ENCODE measurements at places on chromosomes 6 and 20. TPM values are rescaled to one million over a fixed set of nuclear protein-coding genes. Genes with fewer than 3 reads are reported as not detected.

DNA sequence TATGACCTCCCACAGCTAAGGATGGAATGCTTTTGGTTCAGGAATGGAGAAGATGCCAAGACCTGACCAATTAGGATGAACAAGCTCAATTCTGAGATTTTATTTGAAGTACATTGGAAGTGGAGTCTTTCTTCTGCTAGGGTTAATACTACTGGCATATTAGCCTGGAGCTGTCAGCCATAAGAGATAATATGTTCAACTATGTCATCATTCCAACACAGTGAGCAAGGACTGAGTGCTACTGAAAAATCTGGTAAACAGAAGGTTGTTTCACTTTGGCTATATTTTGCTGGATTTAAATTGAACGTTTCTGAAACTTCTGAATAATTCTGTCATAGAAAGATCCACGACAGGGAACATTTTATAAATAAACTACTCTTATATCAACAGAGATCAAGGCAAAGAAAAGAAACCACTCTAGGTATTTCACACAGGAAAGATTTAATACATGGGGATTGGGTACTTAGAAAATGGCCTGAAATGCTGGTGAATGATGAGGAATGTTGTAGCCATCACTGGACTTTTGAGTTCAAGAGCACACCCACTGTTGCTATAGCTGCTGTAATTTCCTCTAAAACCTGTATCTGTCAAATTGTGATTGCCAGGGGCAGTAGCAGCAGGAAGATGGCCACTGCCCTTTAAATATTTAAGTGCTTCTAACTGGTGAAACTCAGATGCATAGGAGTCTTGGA lies 200.5 kb downstream of the PLCB4 start:
- H3K4me3 ChIP-seq, result no peak overlapping the region
- no peaks in the 10 kb centered on the region for H3K4me1 ChIP-seq
- H3K27ac ChIP-seq, result no peak overlapping the region

DNA sequence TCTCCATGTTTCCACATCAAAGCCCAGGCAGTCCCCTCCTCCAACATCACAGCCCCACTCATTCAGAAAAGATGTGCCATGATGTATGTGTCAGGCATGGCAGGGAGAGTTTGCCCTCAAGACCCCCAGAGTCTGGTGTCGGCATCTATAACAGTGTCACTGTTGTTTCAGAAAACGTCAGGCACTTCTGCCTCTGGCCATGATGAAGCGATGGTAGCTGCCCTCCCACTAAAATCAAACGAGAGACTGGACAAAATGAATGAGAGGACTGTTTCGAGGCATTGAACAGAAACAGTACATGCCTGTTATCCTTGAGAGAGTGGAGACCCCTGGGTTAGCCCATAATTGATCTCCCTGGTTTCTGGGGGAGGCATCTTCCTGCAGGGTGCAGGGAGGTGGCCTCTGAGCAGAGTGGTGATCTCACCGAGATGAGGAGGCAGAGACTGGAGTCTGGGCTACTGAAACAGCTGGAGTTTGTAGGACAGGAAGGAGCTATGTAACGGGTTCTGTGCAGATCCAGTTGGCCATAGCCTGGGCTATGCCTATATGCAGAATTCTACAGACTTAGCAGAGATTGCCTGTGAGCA lies 144.5 kb downstream of the SYCP2 start:
- H3K27me3 ChIP-seq, result no peaks in the 10 kb centered on the region
- H3K27ac ChIP-seq, result no peak overlapping the region
- no peak overlapping the region for H3K4me3 ChIP-seq

DNA sequence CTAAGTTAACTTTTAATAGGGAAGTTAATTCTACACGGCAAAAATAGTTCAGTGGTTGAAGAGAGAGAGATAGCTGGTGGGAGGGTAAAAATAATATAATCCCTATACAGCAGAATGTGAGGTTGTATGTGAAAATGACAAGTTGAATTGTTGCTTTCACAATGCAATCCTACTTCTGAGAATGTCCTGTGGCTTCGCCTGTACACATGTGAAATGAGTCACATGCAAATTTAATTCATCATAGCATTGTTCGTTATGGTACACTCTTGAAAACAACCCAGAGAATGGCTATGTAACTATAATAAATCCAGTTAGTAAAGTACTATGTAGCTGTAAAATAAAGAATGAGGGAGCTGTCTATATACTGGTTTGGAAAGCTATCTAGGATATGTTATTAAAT lies 46.0 kb upstream of the HINT3 start:
- no peak overlapping the region for H3K27ac ChIP-seq
- H3K4me3 ChIP-seq, result no peak overlapping the region
- H3K36me3 ChIP-seq, result no peaks in the 10 kb centered on the region
- no peak for DNase-seq
- H3K27me3 ChIP-seq, result no peaks in the 10 kb centered on the region

GRCh38 chr20:40579701-40580100 lies 109.3 kb downstream of the MAFB start:
- H3K36me3 ChIP-seq, result no peaks in the 10 kb centered on the region
- H3K27me3 ChIP-seq, result no peaks in the 10 kb centered on the region
- H3K27ac ChIP-seq, result no peak overlapping the region
- no peak overlapping the region for H3K4me3 ChIP-seq
- no peak for DNase-seq
- no peaks in the 10 kb centered on the region for H3K4me1 ChIP-seq

Gene TAF4
- 12.7 TPM for total RNA-seq

Gene ZNF165
- total RNA-seq, result 2.9 TPM

GRCh38 chr20:17562804-17563305 lies 7.0 kb upstream of the DSTN start:
- peak overlapping the region; percentile 61 for H3K27ac ChIP-seq
- peak; percentile 40 for DNase-seq
- H3K4me1 ChIP-seq, result peaks cover 24% of the 10 kb centered on the region
- no peaks in the 10 kb centered on the region for H3K36me3 ChIP-seq
- no peaks in the 10 kb centered on the region for H3K27me3 ChIP-seq

Gene RANBP9
- total RNA-seq, result 14.3 TPM

Gene TAAR9
- not detected for total RNA-seq

Gene PEDS1
- total RNA-seq, result 9.6 TPM

DNA sequence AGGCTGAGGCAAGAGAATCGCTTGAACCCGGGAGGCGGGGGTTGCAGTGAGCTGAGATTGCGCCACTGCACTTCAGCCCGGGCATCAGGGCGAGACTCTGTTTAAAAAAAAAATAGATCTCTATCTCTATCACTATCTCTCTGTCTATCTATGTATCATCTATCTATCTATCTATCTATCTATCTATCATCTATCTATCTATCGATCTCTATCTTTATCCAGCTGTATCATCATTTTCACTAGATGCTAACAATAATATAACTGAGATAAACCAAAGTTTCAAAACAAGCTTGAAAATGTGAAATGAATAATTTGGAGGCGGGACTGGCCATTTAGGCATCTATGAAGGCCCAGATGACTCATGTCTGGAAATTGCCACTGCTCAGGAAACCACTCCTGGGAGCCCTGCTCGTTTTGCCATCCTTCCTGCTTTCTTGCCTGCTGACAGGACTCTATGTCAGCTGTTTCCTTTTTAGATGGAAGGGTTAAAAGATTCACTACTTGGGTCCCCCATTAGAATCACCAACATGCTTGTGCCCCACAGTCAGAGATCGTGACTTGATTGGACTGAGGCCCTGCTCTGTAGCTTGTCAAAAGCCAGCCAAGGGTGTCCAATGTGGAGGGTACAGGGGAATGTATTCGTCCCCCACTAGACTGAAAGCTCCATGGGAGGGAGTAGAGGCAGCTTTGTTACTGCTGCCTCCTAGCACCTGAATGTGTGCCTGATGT lies 61.7 kb downstream of the UTRN start:
- H3K36me3 ChIP-seq, result no peaks in the 10 kb centered on the region
- no peak for DNase-seq
- H3K4me3 ChIP-seq, result no peak overlapping the region
- H3K27me3 ChIP-seq, result no peaks in the 10 kb centered on the region

DNA sequence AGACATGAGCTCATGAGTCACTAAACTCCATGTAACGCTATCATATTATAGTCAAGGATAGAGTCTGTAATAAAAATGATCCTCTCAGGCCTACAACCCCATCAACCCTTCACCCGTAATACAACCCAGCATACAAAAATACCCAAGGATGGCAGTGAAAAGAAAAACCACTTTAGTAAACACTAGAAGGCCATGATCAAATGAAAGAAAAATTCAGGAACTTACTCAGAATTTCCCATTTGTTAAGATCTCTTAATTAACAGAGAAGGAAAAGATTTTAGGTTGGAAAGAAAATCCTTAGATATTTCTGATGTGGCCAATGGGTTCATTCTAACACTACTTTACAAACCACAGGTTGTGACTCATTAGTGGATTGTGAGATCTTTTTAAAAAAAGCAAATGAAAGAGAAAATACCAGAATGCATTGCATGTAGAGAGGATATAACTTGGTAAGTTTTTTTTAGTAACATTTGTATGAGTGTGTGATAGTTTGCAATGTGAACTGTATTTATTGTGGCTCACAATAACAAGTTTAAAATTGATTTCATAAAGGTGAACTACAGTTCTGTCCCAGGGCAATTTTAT lies 8.0 kb upstream of the UBE2J1 start:
- no peak for DNase-seq
- no peaks in the 10 kb centered on the region for H3K27me3 ChIP-seq
- no peak overlapping the region for H3K4me3 ChIP-seq
- H3K27ac ChIP-seq, result no peak overlapping the region
- H3K36me3 ChIP-seq, result no peaks in the 10 kb centered on the region
- H3K4me1 ChIP-seq, result no peaks in the 10 kb centered on the region

GRCh38 chr6:16329233-16329632 lies 90.8 kb downstream of the GMPR start:
- no peaks in the 10 kb centered on the region for H3K27me3 ChIP-seq
- H3K27ac ChIP-seq, result no peak overlapping the region
- peaks cover 8% of the 10 kb centered on the region for H3K4me1 ChIP-seq
- peaks cover 10% of the 10 kb centered on the region for H3K36me3 ChIP-seq

Gene TMC2
- 0.26 TPM for total RNA-seq

DNA sequence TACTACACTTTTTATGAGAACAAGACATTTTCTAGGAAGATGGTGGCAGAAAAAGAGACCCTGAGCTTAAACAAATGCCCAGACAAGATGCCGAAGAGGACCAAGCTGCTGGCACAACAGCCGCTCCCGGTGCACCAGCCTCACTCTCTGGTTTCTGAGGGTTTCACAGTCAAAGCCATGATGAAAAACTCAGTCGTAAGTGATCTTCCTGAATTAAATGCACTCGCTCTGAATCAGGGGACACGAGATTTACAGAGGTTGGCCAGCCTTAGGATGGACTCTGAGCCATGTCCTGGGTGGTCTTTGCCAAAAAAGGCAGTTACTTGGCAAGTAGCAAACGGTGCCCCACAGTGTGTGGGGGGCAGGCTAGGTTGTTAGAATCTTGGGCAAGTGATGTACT lies 423 bp downstream of the PACRG start:
- H3K36me3 ChIP-seq, result no peaks in the 10 kb centered on the region
- H3K27me3 ChIP-seq, result no peaks in the 10 kb centered on the region
- H3K27ac ChIP-seq, result peak overlapping the region; percentile 95
- no peak overlapping the region for H3K4me3 ChIP-seq
- DNase-seq, result no peak

Gene SMOC2
- total RNA-seq, result 31.4 TPM

- H3K27me3 ChIP-seq, result no peaks in the 10 kb centered on the region
- no peak for DNase-seq
- H3K4me1 ChIP-seq, result no peaks in the 10 kb centered on the region
- no peaks in the 10 kb centered on the region for H3K36me3 ChIP-seq
Observed at GRCh38 chr6:72151742-72152141, 265.4 kb downstream of the RIMS1 start.

Gene OXT
- total RNA-seq, result not detected

GRCh38 chr6:156876302-156876701 lies 99.1 kb downstream of the ARID1B start:
- H3K27ac ChIP-seq, result no peak overlapping the region
- H3K4me1 ChIP-seq, result peaks cover 44% of the 10 kb centered on the region
- no peak overlapping the region for H3K4me3 ChIP-seq

Gene LY6G6C
- not detected for total RNA-seq

GRCh38 chr20:14865169-14865568 lies 527.8 kb upstream of the FLRT3 start:
- no peaks in the 10 kb centered on the region for H3K27me3 ChIP-seq
- H3K4me1 ChIP-seq, result no peaks in the 10 kb centered on the region
- no peak for DNase-seq
- H3K36me3 ChIP-seq, result no peaks in the 10 kb centered on the region

GRCh38 chr20:16926626-16927430 lies 178.7 kb downstream of the OTOR start:
- no peaks in the 10 kb centered on the region for H3K36me3 ChIP-seq
- no peak for DNase-seq
- H3K4me1 ChIP-seq, result no peaks in the 10 kb centered on the region
- no peaks in the 10 kb centered on the region for H3K27me3 ChIP-seq
- H3K4me3 ChIP-seq, result no peak overlapping the region

GRCh38 chr6:35831257-35832007 lies 26.3 kb downstream of the LHFPL5 start:
- H3K4me3 ChIP-seq, result no peak overlapping the region
- H3K36me3 ChIP-seq, result no peaks in the 10 kb centered on the region
- DNase-seq, result no peak
- H3K27me3 ChIP-seq, result no peaks in the 10 kb centered on the region
- H3K4me1 ChIP-seq, result peaks cover 23% of the 10 kb centered on the region

DNA sequence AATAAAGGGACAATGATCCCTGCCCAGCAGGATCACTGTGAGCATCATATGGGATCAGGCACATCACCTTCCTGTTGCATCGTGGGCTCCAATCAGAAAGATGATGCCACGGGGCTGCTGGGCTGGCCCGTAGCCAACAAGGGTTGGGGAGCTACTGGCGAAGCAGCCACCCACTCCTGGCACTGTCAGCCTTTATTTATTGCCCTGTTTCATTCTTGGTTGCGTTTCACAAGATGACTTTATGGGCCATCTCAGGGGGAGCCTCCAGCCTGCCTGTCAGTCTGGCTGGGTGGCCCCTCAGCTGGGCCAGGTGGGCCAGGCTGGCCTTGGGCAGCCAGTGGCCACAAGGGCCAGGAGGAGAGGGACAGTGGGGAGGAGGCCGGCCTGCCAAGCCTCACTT lies 17.3 kb downstream of the VSTM2L start:
- no peak for DNase-seq
- no peak overlapping the region for H3K4me3 ChIP-seq
- H3K27me3 ChIP-seq, result no peaks in the 10 kb centered on the region
- peaks cover 8% of the 10 kb centered on the region for H3K4me1 ChIP-seq
- H3K36me3 ChIP-seq, result no peaks in the 10 kb centered on the region

GRCh38 chr20:11034025-11034424 lies 360.2 kb upstream of the JAG1 start:
- no peaks in the 10 kb centered on the region for H3K27me3 ChIP-seq
- no peak overlapping the region for H3K27ac ChIP-seq
- no peak for DNase-seq
- H3K4me3 ChIP-seq, result no peak overlapping the region
- no peaks in the 10 kb centered on the region for H3K4me1 ChIP-seq
- H3K36me3 ChIP-seq, result no peaks in the 10 kb centered on the region

DNA sequence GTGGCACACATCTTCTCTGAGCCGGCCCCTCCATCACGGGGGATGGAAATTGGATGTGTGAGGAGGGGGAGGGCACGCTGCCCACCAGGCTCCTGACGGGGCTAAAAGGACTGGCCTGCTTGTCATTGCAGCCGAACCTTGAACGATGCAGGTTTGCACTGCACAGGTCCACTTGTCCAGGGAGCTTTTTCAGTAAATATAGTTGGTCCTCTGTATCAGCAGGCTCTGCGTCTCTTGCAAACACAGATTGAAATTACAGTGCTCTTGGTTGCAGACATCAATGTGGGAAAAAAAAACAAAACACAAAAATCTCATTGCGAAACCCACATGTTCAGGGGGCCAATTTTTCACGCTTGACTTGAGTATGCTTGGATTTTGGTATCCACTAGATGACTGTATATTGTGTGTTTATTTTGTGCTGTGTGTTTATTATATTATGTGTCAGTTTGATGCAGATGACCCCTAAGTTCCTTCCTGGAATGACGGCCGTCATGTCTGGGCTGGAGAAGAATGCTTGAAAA lies 29.2 kb downstream of the ERMARD start:
- H3K27me3 ChIP-seq, result no peaks in the 10 kb centered on the region
- H3K4me1 ChIP-seq, result no peaks in the 10 kb centered on the region
- H3K27ac ChIP-seq, result no peak overlapping the region
- no peak for DNase-seq
- no peak overlapping the region for H3K4me3 ChIP-seq
- peaks cover 9% of the 10 kb centered on the region for H3K36me3 ChIP-seq

Measured in body of pancreas (tissue), 4 donors.